ENCODE measurements at places on chromosomes 4 and X.
A peak's percentile ranks its signal among the peaks of the same experiment; 100 is the strongest.

- DNase-seq = no peak
Observed at GRCh38 chr4:7256984-7257810, 64.9 kb downstream of the SORCS2 start.

- no peak for DNase-seq
Observed at GRCh38 chrX:65635822-65636221, 31.6 kb upstream of the MSN start.

DNA sequence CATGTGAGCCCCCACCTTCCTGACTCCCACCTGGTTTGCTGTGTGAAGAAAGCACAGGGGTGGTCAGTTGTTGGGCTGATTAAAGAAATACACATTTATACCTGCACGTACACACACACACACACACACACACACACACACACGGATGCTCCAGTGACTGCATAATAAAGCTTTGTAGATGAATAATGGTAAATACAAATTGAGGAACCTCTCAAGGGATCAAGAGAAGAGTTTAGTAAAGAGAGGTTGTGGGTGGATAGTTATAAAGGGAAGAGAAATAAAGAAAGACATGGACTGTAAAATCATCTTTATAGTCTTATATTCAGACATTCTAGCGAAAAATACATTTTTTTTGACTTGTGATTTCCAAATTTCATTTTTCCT is 144.1 kb downstream of the MGST2 start:
- no peak for DNase-seq

DNA sequence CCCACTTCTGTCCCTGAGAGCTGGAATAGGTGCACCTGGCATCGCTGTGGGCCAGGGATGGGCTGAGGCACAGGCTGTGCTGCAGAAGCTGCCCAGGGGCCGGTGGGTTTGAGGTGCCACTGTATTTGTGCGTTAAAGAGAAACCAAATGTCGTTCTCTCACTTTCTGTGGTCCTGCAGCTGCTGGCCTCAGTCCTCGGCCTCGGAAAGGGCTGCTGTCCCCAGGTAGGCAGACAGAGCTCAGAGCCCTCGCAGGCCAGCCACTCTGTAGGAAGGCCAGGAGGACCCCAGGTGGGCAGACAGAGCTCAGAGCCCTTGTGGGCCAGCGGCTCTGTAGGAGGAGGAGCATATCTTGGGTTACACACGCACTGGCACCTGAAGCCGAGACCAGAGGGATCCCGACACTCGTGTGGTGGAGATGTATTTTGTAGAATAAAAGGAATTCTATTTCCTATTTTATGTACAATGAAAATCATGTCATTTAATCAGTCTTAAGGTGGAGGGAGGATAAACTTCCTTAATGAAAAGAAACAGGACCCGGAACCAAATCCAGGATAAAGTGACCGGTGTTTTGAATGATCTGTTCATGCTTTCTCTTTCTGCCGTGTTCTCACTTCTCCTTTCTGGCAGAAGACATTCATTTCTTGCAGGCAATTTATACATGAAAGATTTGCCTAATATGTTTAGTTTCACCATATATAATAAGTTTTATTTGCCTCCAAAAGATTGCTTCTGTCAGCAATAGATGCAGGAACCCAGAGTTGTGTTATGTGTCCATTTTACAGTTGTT is 54.4 kb upstream of the HGFAC start:
- peak; percentile 69 for DNase-seq

- no peak for DNase-seq
Observed at GRCh38 chrX:42496239-42496638, 281.7 kb downstream of the PPP1R2C start.

DNA sequence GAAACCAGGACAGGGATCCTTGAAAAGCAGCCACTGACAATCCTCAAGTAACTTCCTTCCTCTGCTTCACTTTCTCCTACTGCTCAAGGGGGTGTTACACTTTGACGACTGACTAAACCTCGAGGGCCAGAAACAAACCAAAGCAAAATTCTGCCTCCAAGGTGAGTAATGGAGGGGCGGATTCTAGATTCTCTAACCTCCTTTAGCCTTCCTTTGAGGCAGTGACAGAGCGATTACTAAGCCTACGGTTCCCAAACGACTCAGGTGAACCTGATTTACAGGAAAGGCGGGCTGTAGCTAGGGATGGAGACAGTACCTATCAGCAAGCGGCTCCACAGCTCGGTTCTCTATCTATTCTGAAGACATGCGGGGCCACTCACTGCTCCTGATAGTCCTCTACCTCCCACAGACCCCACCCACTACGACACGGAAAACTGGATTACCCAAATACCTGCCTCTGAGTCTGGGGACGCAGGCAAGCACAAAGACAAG is 487 bp downstream of the TBCK start:
- no peak for DNase-seq

- no peak for DNase-seq
Observed at GRCh38 chrX:107834275-107835201, 8.9 kb downstream of the MID2 start.

DNA sequence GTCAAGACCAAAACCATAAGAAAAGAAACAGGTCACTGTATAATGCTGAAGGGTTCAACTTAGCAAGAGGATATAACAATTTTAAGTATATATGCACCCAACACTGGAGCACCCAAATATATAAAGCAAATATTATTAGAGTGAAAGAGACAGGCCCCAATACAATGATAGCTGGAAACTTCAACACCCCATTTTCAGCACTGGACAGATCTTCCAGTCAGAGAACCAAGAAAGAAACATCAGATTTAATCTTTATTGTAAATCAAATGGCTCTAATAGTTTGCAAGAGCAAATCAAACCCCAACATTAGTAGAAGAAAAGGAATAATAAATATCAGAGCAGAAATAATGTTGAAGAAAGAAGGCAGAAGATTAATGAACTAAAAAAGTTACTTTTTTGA is 36.2 kb downstream of the MAGED4 start:
- no peak for DNase-seq

GRCh38 chr4:1871471-1872021 is 353 bp downstream of the NSD2 start:
- peak; percentile 70 for DNase-seq

- no peak for DNase-seq
Observed at GRCh38 chr4:130808492-130808891, 1712.5 kb downstream of the C4orf33 start.

- DNase-seq = no peak
Observed at GRCh38 chr4:82215800-82216199, 158.0 kb downstream of the HNRNPD start.

DNA sequence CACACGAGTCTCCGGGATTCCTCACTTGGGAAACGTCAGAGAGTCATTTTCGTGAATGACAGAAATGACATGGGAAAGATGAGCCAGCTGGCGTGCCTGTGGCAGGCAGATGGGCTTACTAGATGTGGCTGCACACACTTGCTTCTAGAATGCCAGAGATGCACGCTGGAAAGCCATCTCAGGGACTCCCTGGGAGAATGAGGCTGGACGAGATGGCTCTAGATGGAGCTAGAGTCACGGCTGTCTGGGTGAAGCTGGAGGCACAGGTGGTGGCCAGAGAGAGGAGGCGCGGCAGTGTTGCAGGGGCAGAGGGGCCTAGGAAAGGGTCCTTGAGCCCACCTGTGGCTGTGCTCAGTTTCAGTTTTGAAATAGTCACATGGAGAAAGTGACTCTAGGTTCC is 26.0 kb downstream of the TKTL1 start:
- peak; percentile 18 for DNase-seq

GRCh38 chr4:52196606-52197130 is 145.6 kb downstream of the SPATA18 start:
- DNase-seq = no peak

DNA sequence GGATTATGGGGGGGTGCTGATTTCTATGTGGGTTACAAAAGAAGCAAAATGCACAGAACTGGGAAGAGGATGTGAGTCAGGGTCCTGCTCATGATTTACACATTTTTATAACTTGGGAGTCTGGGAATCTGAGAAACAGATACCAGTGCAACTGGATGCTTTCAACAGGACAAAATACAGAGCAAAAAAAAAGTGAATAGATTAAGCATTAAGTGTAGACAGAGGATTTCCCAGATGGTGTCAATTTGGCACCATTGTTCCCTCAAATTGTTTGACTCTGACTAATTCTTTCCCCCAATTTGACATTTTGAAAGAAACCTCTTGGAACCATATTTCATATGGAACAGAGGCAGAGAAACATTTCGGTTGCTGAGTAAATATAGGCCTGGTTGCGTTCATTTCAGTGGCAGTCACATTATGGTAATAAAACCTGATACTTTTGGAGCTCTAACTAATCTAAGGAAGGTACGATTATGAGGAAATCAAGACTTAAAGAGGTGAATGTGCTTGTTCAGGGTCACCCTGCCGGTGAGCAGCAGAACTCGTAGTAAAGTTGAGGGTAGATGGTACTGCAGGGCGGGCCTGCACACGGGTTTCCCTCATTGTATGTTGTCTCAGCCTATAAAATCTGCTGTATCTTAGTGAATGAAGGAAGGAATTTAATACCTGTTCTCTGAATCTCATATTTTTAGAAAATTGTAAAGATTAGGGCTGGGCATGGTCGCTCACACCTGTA is 18.7 kb upstream of the CDKL5 start:
- DNase-seq = no peak

GRCh38 chr4:143359644-143360193 is 23.0 kb downstream of the GAB1 start:
- DNase-seq = no peak

DNA sequence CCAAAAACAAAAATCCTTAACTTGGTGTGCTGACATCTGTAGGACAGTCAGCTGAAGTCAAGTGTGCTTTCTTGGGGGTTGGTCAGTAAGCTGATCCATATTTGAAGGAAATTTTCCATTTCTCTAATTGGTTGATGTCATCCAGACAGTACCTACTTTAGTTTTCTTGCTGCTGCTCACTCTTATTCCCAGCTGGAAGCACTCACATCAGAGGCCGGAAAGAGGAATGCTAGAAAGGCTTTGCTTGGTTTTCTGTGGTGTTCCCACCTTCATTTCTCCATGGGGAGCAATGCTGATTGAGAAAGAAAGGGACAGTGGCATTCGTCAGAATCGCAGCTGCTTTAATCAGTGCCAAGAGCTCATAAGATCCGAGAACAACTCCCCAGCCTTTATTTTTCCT is 227.0 kb downstream of the C4orf33 start:
- DNase-seq = no peak

- no peak for DNase-seq
Observed at GRCh38 chr4:154364066-154364845, 127.3 kb downstream of the DCHS2 start.

DNA sequence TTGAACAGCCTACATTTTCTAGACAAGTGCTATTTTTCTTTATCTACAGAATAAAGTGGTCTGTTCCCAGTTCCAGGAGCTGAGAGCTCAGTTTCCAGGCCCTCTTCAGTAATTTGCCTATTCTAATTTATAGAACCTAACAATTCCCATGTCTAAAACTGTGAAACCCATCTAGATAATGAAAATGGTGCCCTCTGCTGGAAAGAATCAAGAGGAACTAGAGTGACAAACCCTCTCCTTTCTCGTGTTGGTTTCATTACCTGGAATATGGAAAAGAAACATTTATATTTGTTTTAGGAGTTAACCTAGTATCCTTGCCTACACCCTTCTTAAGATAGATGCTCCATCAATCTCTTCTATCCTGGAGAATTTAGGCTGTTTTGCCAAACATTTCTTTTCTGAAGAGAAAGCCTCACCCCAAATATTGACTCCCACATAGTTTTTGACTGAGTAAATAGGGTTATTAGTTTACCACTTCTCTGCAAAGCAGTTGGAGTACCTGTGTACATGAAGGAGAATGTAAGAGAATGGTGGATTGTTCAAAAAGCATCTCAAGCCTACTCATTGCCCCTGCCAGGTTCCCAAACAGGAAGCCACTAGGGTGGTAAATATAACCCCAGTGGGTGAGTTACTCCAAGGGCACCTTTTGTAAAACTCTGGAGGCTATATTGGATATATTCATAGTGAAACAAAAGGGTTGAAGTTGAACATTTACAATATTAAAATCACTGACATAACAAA is 121.6 kb downstream of the RASL11B start:
- DNase-seq = peak; percentile 61

- no peak for DNase-seq
Observed at GRCh38 chrX:24204331-24204730, 54.8 kb downstream of the ZFX start.

DNA sequence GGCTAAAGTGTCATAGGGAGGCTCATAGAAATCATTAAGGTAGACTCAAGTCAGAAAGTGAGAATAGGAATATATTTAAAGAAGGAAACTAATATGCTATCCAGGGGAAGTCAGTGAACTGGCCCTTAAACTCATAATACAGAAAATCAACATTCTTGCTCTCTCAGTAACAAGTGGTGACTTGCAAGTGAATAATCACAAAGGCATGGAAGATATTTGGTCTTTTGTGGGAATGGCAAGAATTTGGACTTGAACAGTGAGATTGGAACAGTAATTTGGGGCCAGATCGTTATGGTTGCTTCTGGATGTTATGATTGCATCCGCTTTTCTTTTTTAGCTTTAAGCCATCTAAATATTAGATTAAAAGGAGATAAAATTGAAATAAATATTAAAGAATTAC is 103.8 kb downstream of the TBC1D19 start:
- DNase-seq = no peak

DNA sequence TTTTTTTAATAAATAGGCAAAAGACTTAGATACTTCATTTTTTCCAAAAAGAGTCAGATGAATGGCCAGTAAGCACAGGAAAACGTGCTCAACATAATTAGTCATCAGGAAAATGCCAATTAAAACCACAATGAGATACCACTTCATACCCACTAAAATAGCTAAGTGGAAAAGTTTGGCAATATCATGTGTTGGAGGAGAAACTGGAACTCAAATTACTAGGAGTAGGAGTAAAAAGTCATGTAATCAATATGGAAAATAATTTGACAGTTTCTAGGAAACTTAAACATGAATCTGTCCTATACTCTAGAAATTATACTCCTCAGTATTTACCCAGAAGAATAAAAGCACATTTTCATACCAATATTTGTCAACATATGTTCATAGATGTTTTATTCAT is 449.8 kb downstream of the INPP4B start:
- DNase-seq = no peak

Measured in B cell (primary cell).